ENCODE measurements at places on chromosomes 5 and 9. TPM values are rescaled to one million over a fixed set of nuclear protein-coding genes. Genes with fewer than 3 reads are reported as not detected.

The PCDHB2 gene
- total RNA-seq = not detected

DNA sequence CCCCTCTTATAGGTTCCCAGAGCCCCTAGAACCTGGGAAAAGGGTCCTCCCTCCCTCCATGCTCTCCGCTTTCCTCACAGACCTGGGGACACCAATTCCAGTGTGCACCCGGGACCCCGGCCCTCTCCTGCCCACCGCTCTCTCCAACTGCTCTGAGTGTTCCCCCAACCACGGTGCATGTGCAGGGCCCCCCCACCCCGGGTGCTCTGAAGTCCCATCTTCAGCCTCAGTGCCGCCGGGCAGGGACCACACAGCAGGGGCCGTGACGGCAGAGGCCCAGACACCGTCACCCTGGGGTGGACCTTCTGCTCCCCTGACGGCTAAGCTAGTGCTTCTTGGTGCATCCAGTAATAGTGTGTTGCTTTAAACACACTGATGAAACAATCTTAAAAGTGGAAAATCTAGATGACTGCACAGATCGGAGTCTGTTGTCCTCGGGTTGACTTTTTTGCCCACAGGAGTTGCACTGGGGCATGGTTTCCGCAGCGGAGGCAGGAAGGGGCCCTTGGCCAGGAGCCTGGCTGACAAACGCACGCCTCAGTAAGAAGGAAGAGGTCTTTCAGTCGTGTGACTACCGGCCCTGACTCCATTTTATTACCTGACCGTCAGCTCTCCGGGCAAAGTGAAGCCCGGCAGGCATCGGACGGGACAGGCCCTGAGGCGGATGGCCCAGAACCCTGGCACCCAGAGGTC, 36.2 kb upstream of the SLC6A3 start:
- H3K4me3 ChIP-seq = no peak overlapping the region
- peaks cover 2% of the 10 kb centered on the region for H3K4me1 ChIP-seq
- no peak for DNase-seq
- H3K27ac ChIP-seq = no peak overlapping the region
- H3K27me3 ChIP-seq = no peaks in the 10 kb centered on the region

DNA sequence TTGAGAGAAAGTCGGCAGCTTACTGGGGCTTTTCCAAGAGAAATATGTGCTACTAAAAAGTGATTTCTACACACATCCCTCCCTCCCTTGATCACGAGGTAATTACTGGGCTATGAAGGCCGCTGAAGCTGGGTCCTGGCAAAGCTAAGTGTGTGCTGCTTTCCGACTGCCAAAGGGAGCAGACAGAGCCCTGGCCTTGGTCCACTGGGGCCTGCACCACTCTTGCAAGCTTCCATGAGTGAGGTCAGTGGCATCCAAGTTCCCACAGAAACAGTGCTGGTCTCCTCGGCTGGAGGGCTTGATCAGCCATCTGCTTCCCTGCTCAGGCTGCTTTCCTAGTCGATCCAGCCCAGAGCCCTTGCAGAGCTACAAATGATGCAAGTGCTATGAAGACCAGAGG, 154.8 kb upstream of the LHFPL2 start:
- no peaks in the 10 kb centered on the region for H3K4me1 ChIP-seq
- no peak overlapping the region for H3K4me3 ChIP-seq
- no peak for DNase-seq
- no peak overlapping the region for H3K27ac ChIP-seq

- no peaks in the 10 kb centered on the region for H3K4me1 ChIP-seq
- H3K36me3 ChIP-seq = no peaks in the 10 kb centered on the region
- H3K27me3 ChIP-seq = no peaks in the 10 kb centered on the region
- no peak overlapping the region for H3K4me3 ChIP-seq
These were observed 955.3 kb upstream of the WWC1 start for GRCh38 chr5:167336161-167336560.

The PSD2 gene
- total RNA-seq = not detected

The KIF20A gene
- 76.3 TPM for total RNA-seq

GRCh38 chr5:84242286-84242685, 142.4 kb downstream of the EDIL3 start:
- H3K4me1 ChIP-seq = no peaks in the 10 kb centered on the region
- H3K27ac ChIP-seq = no peak overlapping the region

DNA sequence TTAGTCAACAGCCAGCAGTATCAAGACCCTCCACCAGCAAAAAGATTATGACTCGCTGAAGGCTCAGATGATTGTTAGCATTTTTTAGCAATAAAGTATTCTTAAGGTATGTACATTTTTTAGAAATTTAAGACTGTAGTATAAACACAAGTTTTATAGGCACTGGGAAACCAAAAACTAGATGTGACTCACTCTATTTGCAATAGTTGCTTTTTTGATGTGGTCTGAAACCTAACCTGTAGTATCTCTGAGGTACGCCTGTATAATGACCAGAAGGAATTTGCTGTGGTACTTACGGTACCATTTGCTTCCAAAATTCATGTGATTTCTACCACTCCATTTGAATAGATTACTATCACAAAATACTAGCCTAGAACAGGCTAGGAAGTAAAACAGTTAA, 60.8 kb downstream of the WDR41 start:
- DNase-seq = no peak
- no peak overlapping the region for H3K27ac ChIP-seq
- H3K4me3 ChIP-seq = no peak overlapping the region
- peaks cover 8% of the 10 kb centered on the region for H3K36me3 ChIP-seq

DNA sequence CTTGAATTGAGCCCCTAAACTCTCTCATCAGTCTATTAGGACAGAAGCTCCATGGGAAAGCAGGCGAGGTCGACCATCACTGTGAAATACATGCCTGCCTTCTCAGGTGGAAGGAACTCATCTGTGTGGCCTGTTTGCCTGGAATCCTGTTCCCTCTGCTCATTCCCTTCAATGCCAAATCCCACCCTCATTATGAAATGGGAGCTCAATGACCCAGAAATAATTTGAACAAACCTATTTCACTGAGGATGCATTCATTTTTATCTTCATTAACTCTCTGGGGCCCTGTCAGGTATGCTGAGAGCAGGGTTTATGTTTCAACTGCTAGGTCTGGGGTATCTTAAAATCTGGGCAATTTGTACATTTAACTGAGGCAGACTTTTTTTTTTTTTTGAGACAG, 142.2 kb downstream of the MED27 start:
- peaks cover 28% of the 10 kb centered on the region for H3K36me3 ChIP-seq
- H3K27me3 ChIP-seq = no peaks in the 10 kb centered on the region
- DNase-seq = no peak
- no peak overlapping the region for H3K27ac ChIP-seq

The GRIA1 gene
- not detected for total RNA-seq

DNA sequence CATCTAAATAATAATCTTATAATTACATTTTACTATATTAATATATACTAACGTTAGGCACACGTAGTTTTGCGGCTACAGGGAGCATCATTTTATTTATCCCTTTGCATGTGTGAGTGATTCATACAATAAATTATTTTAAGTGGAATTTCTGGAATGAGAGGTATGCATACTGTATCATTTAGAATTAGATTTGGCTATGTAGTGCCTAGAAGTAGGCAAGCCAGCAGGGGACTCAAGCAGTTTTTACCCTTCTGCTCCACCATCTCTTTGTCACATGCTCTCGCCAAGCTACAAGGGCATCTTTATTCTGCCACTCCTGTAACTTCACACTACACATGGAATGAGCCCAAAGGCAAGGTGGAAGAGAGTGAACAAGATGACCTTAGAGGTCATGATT, 60.8 kb downstream of the MEGF10 start:
- no peak overlapping the region for H3K27ac ChIP-seq
- H3K36me3 ChIP-seq = no peaks in the 10 kb centered on the region
- H3K27me3 ChIP-seq = peaks cover 8% of the 10 kb centered on the region
- no peak overlapping the region for H3K4me3 ChIP-seq

GRCh38 chr5:115815006-115815692, 1.3 kb downstream of the CDO1 start:
- peak; percentile 13 for DNase-seq
- no peaks in the 10 kb centered on the region for H3K36me3 ChIP-seq
- peaks cover 22% of the 10 kb centered on the region for H3K4me1 ChIP-seq
- H3K27ac ChIP-seq = no peak overlapping the region
- H3K27me3 ChIP-seq = peaks cover 64% of the 10 kb centered on the region

DNA sequence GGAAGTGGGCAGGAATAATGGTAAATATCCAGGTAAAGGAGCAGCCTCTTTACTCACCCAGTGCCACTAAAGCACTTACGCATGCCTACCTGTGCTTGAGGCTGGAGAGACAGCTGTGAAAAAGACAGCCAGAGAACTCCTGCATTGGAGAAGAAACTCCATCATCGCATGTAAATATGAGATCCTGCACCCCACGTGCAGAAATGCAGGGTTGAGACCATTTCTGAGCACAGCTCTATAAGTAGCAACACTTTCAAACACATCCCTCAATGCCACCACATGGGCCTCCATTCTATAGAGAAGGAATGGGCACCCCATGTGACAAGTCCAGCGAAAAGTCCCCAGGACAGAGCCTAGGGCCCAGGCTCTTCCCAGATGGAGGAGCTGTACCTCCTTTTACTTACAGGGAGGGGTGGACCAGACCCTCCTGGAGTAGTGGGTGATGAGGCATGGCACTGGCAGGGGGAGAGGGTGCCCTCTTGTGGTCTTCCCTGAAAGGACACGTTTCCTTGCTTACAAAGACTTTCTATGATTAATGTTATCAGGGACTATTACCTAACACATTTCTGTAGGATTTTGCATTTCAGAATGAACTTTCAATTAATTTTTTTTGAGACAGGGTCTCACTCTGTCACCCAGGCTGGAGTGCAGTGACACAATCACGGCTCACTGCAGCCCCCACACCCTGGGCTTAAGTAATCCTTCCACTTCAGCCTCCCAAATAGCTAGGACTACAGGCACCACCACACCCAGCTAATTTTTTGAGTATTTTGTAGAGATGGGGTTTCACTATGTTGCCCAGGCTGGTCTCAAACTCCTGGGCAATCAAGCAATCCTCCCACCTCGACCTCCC, 55.3 kb upstream of the IL17B start:
- H3K27me3 ChIP-seq = no peaks in the 10 kb centered on the region
- peak; percentile 75 for DNase-seq
- H3K4me3 ChIP-seq = no peak overlapping the region
- H3K4me1 ChIP-seq = peaks cover 14% of the 10 kb centered on the region
- no peaks in the 10 kb centered on the region for H3K36me3 ChIP-seq

The PDLIM4 gene
- total RNA-seq = 0.21 TPM

DNA sequence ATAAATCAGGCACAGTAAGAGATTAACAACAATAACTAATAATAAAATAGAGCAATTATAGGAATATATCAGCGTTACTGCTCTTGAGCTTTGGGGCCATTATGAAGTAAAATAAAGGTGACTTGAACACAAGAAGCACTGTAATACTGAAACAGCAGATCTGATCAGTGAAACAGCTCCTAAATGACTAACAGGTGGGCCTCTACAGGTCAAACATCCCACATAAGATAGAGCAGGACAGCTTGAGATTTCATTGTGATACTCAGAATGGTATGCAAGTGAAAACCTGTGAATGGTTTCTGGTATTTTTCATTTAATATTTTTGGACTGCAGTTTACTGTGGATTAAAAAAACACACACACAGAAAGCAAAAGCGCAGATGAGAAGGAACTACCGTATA, 24.0 kb upstream of the MAP3K1 start:
- H3K4me3 ChIP-seq = no peak overlapping the region
- H3K36me3 ChIP-seq = no peaks in the 10 kb centered on the region
- H3K4me1 ChIP-seq = peaks cover 6% of the 10 kb centered on the region
- no peaks in the 10 kb centered on the region for H3K27me3 ChIP-seq

GRCh38 chr9:99023831-99024230, 80.1 kb downstream of the COL15A1 start:
- H3K27ac ChIP-seq = no peak overlapping the region
- no peaks in the 10 kb centered on the region for H3K27me3 ChIP-seq
- no peaks in the 10 kb centered on the region for H3K36me3 ChIP-seq
- DNase-seq = no peak
- no peak overlapping the region for H3K4me3 ChIP-seq

The MCTP1 gene
- 0.32 TPM for total RNA-seq

All from activated CD4-positive, alpha-beta T cell treated with anti-CD3 and anti-CD28 coated beads for 36 hours (primary cell).